ENCODE measurements at places on chromosomes 7 and 10.

DNA sequence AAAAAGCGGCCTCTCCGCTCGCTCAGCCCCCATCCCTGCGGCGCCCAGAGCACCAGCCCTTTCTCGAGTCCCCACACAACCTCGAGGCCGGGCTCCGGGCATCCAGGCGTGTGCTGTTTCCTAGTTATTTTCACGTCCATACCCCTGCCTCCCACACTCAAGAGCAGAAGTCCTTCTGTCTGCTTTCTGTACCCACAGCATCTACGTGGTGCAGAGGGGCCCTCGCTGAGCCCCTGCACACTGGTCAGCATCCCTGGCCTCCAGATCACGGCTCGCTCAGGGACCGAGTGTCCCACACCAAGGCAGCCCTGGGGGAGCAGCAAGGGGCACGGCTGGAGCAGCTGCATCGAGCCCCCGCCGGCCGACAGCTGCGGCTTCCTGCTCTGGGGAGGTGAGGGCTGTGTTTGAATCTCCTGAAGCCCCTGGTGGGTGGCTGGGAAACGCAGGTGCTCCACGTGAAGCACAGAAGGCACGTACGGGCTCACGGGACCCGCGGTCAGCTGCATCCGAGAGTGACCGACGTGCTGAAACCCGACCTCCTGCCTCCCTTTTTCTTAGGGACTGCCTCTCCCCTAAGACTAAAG lies 333.1 kb downstream of the DNAJB6 start:
- no peak for DNase-seq

DNA sequence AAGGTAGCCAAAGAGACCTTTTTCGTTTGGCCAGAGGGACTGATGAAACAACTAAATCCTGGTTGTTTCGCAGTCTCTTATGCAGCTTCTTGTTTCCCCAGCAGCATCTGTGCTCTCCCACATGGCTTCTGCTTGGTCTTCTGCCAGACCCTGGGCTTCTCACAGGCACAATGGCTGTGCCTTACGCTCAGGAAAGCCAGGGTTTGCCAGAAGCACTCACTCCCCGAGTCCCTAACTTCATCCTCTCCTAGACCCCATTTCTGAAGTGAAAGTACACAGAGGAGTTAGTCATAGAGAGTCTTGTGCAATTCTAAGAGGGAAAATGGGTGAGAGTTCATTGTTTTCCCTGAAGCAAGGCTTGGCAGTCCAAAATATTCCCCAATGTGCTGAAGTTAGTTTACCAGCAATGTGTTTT lies 121.7 kb downstream of the EVX1 start:
- DNase-seq: peak; percentile 27

GRCh38 chr7:82760831-82761230 lies 317.3 kb upstream of the CACNA2D1 start:
- DNase-seq: no peak

GRCh38 chr10:14040787-14041631 lies 289.7 kb downstream of the FRMD4A start:
- DNase-seq: peak; percentile 30

DNA sequence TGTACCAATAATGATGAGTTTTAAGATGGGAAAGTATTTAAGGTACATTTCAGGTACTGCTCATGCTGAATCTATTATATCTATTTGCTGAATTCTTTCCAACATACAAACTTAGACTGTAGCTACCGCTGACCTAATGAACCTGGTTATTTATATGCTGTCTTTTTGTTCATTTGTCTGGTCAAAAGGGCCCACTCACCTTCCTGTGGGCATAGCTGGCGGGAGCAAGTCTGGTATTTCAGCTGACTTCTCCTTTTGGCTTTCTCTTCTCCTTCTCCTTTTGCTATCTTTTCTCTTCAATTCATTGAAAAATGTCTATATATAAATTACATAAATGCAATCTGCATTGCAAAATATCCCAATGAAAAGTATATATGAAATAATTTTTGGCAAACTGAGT lies 9.5 kb downstream of the PLXDC2 start:
- no peak for DNase-seq

DNA sequence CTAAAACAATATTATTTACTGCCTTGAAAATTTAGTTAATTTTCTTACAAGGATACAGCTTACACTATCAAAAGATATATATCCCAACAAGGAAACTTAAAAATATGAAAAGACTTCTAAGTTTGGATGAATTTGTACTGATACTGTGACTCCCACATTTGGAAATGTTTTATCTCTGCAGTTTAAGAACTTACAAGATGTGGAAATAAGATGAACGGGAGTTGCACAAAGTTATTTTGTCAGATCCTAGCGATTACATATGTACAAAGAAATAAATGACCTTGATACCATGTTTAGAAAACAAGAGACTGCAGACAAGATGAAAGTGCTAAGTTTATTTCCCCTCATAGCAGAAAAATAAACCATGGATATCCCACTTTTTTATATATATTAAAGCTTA lies 103.7 kb upstream of the TMEM106B start:
- no peak for DNase-seq

DNA sequence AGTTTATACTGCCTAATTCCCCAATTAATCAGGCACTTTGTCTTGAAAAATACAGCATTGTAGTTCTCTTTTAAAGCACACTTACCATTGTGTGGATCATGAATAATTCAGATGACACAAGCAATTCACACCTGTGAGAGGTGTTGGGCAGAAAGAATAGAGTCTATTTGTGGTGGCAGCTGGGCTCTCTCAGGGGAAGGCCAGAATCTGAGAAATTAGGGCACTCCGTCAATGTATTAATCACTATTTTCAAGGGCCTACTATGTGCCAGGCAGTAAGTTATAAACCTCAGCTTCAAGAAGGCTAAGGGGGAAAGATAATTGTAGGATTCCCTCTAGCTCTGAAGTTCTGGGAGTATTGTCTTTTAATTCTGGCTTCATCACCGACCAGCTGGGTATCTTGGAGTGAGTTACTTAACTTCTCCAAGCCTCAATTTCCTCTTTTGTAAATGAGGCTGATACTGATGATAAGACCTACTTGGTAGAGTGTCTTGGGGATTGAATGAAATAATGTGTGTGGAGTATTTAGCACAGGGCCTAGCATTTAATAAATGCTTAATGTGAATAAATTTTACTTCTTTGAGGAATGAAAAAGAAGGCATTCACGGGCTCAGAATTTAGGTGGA lies 2.5 kb downstream of the CHN2 start:
- no peak for DNase-seq

- peak; percentile 74 for DNase-seq
These were observed 25.0 kb downstream of the VTI1A start for GRCh38 chr10:112471878-112472487.

DNA sequence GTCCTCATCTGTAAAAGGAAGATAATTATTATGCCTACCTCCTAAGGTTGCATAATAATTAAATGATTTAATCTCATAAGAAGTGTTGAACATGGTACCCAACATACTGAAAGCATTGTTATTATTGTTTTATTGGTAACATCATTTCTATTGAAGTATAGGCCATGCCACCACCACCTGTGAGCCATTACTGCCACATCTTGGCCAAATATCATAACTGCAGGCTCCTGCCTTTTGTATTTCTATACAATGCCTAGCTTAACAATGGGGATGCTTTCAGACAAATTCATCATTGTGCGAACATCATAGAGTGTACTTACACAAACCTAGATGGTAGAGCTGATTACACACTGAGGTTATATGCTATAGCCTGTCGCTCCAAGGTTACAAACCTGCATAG lies 61.1 kb upstream of the NPSR1 start:
- DNase-seq: no peak

DNA sequence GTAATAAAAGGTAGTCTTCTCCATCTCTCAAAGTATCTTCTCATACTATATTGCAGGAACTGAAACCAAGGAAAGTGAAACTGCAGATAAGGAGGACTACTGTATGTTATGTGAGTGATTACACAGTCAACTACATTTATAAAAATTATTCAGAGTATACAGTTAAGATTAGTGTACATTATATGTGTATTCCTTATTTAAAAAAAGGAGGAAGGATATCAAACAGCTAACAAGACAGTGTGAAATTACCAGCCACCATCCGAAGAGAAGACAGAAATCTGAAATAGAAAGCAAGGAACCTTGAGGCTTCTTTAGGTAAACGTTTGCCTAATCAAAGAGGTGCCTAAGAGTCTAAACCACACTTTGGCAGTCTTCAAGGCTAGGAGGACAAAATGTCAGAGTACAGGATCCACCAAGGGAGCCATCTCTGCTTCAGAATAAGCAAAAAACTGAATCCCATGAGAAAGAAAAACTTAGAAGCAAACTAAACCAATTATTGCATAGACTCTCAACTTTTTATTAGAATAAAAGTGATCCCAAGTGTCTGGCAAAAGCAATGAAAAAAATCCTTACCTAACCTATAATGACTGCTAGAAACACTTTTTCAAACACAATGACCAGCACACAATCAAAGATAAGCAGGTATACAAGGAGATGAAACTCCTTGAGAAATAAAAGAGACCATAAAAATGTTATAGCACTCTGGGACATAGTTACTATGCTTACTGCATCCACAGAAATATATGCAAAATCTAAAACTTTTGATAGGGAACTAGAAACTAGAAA lies 6.4 kb downstream of the USP6NL start:
- DNase-seq: no peak

GRCh38 chr7:101701153-101701794 lies 72.2 kb upstream of the MYL10 start:
- no peak for DNase-seq

DNA sequence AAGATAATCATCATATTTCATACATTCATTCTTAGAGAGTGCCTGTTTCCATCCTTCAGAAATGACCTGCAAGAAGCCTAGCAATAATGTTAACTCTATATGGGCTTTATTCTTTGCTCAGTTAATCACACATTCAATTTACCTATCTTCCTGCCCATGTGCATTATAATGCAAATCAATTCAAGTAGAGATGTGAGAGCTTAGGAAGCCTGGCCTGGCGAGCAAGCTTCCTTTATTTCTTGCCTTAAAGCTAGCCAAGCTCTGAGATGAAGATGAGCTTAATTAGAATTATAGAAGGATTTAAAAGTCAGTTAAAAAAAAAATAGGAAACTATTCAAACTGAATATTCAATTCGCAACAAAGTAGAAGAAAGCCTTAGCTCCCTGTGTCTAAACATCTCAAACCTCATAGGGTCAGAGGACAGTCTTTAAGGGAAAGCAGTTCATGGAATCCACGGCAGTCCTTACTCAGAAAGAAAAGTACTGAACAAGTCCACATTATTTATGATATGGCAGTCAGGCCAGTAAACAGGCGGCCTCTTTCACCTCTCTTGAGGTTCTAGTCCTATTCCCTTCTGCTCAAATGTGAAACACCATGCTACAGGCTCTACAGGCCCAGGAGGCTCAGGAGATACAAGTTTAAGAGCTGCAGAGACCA lies 214.1 kb downstream of the TFEC start:
- no peak for DNase-seq

- DNase-seq: no peak
These were observed 5.5 kb downstream of the GSTO1 start for GRCh38 chr10:104259999-104260774.

DNA sequence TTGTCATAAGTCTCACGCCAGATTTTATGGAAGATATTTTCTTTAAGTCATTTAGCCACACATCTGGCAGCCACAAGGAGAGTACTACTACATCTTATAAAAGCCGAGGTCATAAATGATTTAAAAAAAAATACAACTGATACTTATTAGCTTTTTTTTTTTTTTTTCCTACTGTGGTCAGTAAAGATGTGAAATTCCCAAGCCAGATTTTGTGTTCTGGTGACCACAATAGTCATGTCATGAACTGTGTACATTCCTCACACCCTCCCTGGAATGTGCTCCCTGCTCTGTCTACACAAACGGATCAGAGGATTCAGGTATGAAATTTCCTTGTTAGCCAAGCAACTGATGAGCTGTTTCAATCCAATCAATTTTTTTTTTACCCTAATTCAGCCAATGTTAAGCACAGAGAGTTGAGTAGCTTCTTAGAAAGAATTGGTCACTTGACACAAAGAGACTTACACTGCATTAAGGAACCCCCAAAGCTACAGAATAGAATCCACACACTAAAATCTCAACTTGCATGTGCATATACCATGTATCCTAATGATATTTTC lies 54.7 kb downstream of the CHRM2 start:
- DNase-seq: no peak

- no peak for DNase-seq
These were observed 2.1 kb downstream of the CASP7 start for GRCh38 chr10:113681533-113682470.

DNA sequence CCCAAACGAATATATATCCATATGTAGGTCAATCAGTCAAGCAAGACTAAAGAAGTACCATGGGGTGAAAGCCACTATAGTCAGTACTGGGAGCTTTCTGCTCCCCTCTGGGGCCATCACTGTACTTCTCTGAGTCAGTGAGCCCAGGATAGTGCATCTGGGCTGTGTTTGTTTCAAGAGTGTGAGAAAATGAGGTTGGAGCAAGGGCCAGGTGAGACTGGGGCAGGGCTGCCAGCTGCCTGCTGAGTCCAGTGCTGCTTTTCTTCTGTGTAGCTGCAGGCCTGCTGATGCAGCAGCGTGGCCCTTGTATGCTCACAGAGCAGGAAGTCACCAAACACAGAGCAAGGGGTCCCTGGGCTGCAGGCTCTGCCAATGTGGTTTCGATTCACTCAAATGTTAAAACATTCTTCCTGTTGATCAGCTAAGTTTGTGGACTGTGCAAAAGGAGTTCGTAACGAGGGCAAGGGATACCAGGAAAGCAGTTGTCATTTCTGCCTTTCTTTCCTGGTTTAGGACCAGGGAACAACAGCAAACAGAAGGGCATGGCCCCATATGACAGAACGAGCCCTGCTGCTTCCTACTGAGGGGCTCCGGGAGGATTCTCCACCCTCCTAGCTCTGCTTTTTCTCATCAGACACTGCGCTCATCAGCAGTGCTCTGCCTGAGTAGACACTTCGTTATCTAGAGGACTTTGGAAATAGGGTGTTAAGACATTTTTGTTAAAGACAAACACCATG lies 65.4 kb upstream of the TNS3 start:
- no peak for DNase-seq

DNA sequence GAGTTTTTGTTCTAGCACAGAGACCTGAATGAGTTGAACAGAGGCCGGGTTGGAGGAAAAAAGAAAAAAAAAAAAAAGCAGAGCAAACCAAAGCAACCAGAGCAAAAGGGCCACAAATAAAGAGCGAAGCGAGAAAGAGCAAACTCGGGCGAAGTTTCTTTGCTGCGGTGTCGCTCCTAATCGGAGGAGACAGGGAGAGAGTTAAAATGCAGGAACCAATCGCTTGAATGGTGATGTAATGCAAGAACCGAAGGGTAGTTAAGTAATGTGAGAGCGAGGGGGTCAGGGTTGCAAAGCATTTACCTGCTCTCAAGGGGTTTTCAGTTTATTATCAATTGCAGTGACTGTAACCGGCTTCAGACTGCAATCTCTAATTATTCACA lies 271.7 kb downstream of the TRIL start:
- DNase-seq: no peak

- DNase-seq: no peak
These were observed 30.3 kb downstream of the BCAP29 start for GRCh38 chr7:107610323-107610722.
